ENCODE measurements at places on chromosomes 2 and 18.

DNA sequence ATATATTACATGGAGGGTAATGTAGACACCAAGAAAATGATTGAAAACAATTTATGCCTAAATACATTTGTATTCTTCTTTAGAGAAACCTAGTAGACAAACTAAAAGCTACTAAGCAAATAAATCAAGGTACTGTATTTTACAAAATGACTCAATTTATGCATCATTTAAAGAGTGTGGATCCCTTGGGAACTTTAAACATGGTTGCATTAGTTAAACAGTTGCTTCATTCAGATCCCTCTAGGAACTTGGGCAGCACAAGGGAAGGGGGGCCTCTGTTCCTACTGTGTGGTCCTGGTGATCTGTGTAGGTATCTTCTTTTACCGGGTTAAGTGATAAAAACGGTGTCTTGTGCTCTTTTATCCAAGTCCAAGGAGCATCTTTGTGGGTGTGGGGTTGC, 31.5 kb upstream of the ATP8B1 start:
- DNase-seq, result no peak

GRCh38 chr2:27792759-27793158, 21.2 kb downstream of the MRPL33 start:
- no peak for DNase-seq

- no peak for DNase-seq
These were observed 37.0 kb downstream of the CD8B2 start for GRCh38 chr2:106523976-106524665.

DNA sequence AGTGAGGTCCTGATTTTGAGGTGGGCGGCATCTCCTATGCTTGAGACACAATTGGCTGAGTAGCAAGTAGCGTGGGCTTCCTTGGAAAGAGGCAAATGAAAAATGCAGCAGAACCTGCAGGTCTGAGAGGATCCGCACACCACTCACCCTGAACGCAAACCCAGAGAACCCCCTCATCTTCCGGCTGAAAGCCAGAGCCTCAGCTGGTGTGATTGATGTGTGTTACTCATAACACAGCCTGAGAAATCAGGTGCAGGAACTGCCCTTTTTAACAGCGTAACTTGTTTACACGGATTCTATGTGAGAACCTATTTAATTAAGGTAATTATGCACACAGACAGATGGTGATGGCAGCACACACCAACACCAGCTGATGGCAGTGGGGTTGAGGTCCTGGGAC, 123.4 kb downstream of the MRO start:
- no peak for DNase-seq

- DNase-seq, result no peak
These were observed 59.0 kb downstream of the TMEM247 start for GRCh38 chr2:46538393-46538792.

DNA sequence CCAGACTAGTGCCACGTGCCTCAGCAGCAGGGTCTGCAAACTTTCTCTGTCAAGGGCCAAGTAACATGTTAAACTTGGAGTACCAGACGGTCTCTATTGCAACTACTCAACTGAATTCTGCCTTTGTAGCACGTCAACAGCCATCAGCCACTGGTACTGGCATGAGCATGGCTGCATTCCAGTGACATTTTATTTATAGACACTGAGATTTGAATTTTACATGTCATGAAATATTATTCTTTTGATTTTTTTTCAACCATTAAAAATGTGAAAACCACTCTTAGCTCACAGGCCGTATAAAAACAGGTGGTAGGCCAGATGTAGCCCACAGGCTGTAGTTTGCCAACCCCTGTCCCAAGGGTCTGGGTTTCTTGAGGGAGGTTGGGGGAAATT, 199.7 kb downstream of the TPGS2 start:
- no peak for DNase-seq

Measured in H54 (cell line).